Activated naive CD4-positive, alpha-beta T cell treated with anti-CD3 and anti-CD28 coated beads, Interleukin-2, amount 50 U/mL, for 72 hours (primary cell): ENCODE measurements at places on chromosomes 5 and 9. TPM values are rescaled to one million over a fixed set of nuclear protein-coding genes. Genes with fewer than 3 reads are reported as not detected.

TNFSF15 gene
- 0.35 TPM for total RNA-seq

FOXD4L3 gene
- not detected for total RNA-seq

PRDM9 gene
- not detected for total RNA-seq

SLC36A1 gene
- 7.8 TPM for total RNA-seq

ARHGAP26 gene
- 15.7 TPM for total RNA-seq

DNA sequence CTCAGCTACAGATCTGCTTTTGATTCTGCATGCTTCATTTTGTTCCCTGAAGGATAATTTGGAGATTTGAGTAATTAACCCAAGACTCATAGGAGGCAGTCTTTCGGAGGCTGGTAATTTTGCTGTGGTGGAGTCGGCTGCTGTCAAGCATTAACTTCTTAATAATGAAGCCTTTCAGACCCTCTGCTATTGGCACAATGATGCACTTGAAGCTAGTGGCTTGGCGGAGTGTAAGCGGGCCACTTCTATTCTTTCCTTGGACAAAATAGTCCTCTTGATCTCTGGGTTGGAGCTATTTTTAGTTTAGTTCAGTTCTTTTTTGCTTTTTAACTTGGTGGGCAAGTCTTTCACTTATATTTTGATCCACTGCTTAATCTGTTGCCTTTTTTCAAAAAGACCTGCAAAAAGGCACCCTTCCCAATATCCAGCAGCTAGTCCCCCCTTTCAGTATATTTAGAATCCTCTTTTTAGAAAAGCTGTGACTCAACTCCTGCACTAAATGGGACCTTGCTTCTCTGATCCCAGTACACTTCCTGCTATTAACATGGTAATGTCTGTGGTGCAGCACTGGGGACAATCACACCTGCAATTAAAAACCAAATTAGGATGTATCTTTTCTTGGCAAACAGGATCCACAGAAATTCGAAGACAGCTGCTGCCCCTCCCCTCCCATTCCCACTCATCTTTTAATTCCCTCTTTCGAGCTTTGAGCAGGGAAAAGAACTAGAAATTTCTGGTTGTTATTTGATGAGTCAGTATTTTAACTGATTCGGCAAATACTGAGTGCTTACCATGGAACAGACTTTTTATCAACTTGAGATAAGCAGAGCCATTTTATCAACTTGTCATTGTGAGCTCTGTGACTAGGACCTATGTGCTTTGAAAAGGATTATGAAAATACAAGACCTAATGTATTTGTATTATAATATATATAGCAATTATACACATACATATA lies 169.4 kb upstream of the ANKRD55 start:
- no peak for DNase-seq

DNA sequence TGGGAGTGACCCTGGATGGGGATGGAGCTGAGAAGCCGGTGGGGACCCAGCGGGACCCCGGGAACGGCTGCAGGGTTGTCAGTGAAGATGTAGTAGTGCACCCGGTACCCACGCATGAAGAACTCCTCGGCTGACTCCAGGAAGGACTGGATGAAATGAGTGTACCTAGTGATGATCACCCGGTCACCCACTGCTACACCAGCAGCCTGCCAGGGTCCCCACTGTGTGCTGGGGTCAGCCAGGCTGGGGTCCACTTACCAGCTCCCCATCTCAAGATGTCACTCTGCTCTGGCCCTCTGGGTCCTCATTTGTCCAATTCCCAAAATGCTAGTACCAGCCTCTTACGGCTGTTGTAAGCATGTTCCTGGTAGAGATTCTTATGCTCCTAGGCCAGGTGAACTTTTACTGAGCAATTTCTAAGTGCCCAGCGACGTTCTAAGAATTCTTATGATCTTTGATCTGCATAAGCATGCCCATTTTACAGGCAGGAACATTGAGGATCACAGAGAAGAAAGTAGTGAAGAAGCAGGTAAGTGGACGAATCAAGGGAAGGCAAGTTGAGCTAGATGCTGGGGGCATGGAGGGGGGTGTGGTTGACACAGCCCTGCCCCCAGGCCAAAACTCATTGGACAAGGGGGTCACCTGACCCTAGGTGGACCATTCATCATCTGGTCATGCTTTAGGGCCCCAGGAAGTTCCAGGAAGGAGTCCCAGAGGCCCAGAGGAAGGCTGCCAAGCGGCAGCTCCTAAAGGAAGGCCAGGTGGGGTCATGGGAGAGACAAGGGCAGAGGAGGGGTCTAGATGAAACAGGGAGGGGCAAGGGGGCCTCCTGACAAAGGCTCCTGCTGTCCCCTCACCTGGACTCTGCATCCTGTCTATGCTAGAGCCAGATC lies 9.4 kb downstream of the GBGT1 start:
- DNase-seq: no peak

DNA sequence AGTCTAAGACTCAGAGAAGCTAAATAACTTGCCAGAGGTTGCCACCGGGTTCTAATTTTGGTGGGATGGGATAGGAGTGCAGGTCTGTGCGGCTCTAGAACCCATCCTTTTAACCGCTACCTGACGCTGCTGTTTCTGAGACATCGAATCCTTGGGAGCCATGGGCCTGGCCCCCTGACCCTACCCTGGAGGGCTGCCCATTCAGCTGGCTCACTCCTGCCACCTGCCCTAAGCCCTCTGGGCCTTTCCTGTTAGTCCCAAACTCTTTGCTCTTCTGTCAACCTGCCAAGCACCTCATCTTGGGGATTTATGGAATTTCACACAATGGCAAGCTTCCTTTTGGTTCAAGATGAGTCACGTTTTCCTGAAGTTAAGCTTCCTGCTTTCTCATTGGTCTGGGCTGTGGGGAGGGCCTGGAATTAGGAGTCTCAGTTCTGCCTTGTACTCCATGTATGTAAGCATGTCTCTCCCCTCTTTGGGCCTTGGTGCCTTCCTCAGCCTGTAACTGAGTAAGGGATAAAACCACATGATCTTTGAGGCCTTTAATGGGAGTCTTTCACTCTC lies 26.6 kb downstream of the ENHO start:
- no peak for DNase-seq

DNA sequence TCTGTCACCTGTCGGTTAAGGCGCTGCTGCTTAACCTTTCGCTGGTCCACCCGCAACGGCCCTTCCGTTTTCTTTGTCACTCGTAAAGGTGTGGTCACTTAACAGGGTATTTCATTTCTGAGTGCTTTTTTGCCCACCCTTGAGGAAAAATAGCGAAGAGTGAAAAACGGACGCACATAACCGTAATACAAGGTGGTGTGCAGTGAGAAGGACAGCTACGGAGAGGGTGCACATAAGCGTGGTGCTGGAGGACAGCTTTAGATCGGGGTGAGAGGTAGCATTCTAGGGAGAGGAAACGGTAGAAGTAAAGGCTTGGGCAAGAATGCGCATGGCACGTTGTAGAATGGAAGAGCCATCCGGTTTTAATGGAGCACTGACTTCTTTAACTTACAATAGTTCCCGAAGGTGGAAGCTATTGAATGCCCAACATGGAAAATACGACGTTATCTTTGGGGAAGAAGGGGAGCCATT lies 761 bp downstream of the CCT5 start:
- DNase-seq: no peak

- no peak for DNase-seq
These were observed 198.5 kb upstream of the PTGER4 start for GRCh38 chr5:40481241-40481640.

GRCh38 chr9:97907632-97908031 lies 14.7 kb downstream of the TRMO start:
- no peak for DNase-seq

- no peak for DNase-seq
These were observed 259.6 kb downstream of the TRPM3 start for GRCh38 chr9:70861797-70862196.

DNA sequence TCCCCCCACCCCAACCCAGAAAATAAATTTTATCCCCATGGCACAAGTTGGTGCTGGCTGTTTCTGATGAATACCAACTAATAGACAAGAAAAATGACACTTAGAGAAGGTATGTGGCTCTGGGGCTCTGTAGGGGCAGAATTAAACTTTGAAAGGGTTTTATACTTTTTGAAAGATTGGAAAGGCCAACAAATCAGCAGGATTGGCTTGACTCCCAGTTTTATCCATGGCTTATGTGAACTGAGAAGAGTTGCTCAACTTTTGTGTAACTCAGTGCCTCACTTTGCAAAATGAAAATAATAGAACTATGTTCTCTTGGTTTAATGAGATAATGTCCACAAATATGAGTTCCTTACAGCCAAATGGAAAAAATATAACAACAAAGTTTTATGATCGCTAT lies 288.9 kb upstream of the KIF2A start:
- DNase-seq: no peak

GRCh38 chr9:105357937-105358336 lies 89.9 kb upstream of the FSD1L start:
- no peak for DNase-seq

- DNase-seq: no peak
These were observed 138.1 kb downstream of the YIPF5 start for GRCh38 chr5:144032375-144032774.
